ENCODE measurements at places on chromosomes 2 and 18. TPM values are rescaled to one million over a fixed set of nuclear protein-coding genes. Genes with fewer than 3 reads are reported as not detected.

TWIST2 gene
- 5.5 TPM for total RNA-seq

GRCh38 chr2:179454443-179455171, 190.0 kb upstream of the SESTD1 start:
- DNase-seq: no peak

DNA sequence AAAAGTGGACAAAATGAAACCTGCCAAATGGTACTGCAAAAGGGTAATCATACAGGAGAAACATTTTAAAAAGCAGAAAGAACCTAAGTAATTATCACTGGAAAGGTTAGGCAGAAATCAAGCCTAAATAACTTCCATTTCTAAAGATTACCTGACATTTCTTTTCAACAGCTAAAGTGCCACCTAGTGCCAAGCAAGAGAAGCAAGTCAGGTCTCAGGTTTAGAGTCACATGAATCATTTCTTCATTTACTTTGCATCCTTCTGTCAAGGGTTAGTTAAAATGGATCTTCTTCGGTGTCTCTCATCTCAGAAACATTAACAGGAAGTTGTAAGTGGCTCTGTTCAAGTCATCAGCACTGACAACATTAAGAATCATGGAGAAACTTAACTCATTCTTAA, 90.3 kb downstream of the AKAIN1 start:
- DNase-seq: no peak

DNA sequence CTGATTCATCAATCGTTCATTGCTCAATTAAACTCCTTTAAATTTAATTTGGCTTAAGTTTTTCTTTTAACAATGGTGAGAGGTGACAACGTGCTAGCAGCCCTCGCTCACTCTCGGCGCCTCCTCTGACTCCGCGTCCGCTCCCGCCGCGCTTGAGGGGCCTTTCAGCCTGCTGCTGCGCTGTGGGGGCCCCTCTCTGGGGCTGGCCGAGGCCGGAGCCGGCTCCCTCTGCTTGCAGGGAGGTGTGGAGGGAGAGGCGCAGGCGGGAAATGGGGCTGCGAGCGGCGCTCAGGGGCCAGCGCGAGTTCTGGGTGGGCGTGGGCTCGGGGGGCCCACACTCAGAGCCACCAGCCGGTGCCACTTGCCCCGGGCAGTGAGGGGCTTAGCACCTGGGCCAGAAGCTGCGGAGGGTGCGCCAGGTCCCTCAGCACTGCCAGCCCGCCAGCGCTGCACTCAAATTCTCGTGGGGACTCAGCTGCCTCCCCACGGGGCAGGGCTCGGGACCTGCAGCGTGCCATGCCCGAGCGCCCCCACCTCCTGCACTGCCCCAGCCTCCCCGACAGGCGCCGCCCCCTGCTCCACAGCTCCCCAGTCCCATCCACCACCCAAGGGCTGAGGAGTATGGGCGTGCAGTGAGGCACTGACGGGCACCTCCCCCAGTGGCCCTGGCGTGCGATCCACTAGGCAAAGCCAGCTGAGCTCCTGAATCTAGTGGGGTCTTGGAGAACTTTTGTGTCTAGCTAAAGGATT, 19.6 kb downstream of the ANKMY1 start:
- no peak for DNase-seq

GRCh38 chr2:103815731-103816130, 1038.2 kb upstream of the POU3F3 start:
- no peak for DNase-seq

GRCh38 chr2:226873051-226873620, 37.3 kb downstream of the RHBDD1 start:
- DNase-seq: no peak

All from right cardiac atrium (tissue), 5 donors.